ENCODE measurements at places on chromosomes 4 and X.

DNA sequence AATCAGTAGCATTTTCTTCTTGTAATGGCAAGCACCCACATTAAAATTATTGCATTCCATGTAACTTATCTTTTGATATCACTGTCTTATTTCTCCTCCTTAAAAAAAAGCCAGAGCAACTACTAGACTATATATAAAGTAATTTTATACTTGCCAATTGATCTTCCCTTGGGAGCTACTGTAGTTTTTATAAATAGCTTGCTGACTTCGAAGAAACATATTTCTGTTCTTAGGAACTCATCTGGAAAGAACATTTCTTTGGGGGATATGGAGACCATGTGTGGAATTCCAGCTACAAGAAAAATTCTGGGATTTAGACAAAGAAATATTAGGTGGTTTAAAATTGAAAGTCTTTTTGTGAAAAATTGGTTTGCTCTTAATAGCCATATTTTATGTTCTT lies 94.9 kb downstream of the BMPR1B start:
- DNase-seq: no peak

- no peak for DNase-seq
Observed at GRCh38 chr4:156018383-156018782, 64.7 kb upstream of the CTSO start.

DNA sequence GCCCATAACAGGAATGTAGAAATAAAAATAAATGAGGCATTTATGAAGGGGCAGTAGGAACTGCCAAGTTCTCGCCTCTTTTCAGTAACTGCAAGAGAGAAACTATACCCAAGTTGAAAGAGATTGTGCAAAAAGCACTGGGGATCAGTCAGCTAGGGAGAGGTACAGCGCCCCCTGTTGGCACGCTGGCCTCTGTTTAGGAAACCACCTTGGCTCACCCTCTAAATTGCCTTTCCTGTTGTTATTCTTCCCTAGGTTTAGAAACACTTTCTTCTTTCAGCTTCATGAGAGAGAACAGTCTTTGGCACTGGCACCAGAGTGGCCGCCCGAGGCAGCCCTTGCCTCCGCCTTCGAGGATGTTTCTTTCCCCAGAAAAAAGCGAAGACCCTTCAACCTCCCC lies 348.5 kb downstream of the MID1IP1 start:
- peak; percentile 85 for DNase-seq

- peak; percentile 2 for DNase-seq
Observed at GRCh38 chrX:9635803-9636202, 129.8 kb downstream of the GPR143 start.

DNA sequence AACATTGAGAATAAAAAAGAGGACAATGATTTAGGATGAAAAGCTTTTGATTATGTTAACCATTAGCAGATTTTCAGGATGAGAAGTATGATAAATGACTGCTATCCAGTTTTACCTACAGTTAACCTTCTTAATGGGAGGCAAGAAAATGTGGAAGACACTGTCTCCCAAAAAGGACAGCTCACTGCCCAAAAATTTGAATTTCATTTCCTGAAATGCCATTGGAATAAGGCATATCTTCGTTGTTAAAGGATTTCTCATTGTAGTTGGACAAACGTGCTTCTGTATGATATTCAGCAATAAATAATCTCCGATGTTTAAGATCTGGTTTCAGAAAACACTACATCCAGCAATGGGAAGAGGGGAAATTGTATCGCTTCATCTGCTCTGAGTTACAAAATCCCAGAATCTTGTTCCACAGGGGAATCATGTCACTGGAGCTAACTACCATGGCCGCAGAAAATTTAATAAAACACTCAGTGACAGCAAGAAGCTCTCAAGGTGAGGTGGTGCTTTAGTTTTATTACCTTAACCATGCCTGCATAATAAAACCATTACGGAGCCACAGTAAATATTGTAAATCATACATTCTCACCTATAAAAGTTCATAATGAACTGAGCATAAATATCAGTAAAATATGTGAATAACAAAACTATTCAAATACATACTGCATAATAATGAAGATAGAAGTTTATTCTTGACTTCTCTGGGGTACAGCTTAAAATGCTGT lies 552.3 kb downstream of the PCDH7 start:
- DNase-seq: no peak

DNA sequence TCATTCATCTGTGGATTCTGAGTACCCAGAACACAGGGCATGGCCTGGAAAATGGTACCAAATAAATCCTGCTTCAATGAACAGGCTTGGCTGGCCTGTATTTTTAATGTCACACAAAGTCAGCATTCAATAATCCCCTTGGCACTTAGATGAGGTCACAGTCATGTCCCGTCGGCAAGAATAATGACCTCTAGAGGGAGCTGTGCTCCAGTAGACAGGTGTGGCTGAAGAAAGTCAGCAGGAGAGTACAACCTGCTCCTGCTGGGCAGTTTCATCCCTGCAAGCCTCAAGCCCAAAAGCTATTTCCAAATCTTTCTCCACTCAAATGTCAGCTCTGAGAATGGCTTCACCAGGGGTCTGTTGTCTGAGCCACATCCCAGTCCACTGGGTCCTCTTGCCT lies 404.0 kb upstream of the F9 start:
- DNase-seq: peak; percentile 8

GRCh38 chrX:81238166-81238565 lies 36.3 kb downstream of the SH3BGRL start:
- no peak for DNase-seq

DNA sequence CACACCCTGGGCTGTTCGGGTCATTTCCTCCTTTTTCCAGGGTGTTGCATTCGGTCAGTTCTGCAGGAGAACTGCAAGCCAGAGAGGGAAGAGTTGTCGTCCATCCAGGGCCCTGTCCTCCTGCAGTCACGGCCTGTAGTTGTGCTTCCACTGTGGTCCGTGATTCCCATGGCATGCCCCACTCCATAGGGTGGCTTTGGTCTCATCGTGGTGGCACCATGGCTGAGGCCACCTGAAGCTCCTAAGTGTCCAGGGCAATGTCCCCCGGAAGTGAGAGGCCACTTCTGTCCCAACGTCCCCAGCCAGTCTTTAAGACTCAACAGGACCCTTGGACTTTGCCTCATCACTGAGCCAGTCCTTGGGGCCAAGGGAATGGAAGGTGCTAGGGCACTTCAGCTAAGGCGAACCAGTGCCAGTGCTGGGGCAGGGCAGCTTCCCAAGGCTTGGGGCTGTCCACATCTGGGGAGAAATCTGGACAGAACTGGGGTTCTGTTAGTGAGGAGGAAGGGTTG lies 83.7 kb downstream of the HTRA3 start:
- no peak for DNase-seq

DNA sequence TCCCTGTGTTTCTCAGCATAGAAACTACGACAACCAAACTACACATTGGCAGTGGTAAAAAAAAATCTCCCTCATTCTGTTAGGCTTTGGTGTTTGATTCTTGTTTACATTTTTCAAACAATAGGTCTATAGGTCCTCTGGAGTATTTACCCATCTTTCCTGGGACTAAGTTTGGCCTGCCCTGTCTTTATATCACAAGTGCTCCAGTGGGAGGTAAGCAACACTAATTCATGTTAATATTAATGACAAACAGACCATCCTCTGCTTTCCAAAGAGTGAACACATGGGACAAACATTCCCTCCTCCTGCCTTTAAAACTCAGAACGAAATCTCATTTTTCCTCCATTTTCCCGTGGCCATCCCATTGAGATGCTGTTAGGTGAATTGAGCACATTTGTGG lies 514.1 kb upstream of the INTU start:
- DNase-seq: no peak

DNA sequence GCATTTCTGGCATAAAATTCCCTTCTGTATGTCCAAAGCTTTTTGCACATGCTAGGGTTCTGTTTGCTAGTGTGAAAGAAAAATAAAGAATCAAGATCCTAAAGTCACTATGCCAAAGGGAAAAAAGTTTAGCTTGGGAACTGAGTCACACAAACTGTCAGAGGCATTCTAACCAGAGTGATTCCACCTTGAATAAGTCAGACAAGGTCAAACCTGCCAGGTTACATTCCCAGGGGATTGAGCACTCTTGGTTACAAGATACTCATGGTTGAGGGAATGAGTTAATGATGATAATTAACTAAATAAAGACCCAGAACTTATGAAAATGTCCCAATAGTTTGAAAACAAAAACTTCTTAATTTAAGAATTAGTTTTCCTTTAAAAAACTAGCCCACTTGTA lies 13.7 kb upstream of the UGT2B17 start:
- DNase-seq: no peak

DNA sequence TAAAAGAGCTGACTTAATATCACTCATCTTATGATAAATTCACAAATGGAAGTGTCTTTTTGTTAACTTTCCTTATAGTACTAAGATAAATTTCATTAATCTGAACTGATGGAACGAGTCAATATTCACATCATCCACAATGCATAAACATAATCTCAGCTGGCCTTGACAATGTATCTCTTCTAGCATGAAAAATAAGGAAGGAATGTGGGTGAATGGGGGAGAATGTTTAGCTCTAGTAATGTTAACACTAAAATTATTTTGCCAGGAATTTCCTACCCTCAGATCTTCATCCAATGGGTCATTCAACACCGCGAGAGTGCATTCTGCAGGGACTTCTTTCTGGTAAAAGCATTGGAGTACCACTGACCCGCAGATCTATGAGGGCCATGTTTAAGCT lies 15.8 kb downstream of the TRPC3 start:
- DNase-seq: no peak

- no peak for DNase-seq
Observed at GRCh38 chr4:57633212-57633859, 523.2 kb upstream of the IGFBP7 start.

DNA sequence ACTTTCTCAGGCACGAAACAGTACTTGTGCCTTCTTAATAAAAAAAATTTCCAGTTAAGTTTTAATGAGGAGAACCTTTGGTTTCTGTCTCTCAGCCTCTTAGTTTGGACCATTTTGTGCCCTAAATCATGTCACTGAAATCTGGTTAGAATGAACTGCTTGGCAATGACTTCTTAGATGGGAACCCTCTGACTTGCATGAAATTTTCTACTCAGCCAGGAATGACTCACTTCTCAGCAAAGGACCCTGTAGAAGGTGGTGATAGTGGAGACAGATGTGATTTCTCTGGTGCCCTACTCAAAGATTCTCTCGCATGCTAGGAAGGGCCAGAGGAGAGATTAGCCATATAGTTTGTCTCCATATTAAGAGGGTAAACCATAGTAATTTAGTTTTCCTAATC lies 50.5 kb downstream of the RASL11B start:
- DNase-seq: no peak

- DNase-seq: peak; percentile 8
Observed at GRCh38 chrX:68703369-68703768, 55.9 kb downstream of the STARD8 start.

DNA sequence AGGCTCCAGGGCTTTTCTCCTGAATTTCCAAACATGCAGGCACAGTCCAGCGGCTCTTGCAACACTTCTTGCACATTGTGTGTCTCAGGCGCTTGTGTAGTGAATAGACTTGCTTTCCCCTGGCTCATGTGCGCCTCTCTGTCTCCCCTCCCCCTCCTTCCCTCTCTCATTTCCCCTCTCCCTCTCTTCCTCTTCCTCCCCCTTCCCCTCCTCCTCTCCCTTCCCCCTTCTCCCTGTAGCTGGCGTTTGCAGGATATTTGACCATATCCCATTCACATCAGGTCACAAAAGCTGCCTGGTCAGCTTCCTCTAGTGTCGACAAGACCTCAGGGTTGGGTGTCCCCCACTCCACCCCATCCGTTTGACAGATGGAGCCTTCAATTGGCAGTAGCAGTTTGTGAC lies 2.4 kb downstream of the CHST7 start:
- peak; percentile 57 for DNase-seq

DNA sequence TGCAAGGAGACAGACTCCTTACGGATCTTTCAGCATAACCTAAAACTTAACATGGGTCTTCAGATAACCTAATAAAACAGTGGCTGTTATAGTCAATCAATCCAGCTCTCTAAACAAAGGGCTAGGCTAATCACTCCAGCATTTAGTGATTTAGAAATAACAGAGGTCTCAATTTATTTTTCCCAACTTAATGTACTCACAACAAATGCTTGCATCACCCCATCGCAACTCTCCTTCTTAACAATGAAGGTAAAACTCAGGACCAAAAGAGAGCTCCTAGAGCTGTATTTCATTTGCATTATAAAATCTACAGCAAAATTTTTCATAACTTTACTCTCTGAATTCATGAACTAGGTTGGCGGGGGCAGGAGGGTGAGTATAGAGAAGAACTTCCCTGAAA lies 1.1 kb downstream of the LIN54 start:
- no peak for DNase-seq

DNA sequence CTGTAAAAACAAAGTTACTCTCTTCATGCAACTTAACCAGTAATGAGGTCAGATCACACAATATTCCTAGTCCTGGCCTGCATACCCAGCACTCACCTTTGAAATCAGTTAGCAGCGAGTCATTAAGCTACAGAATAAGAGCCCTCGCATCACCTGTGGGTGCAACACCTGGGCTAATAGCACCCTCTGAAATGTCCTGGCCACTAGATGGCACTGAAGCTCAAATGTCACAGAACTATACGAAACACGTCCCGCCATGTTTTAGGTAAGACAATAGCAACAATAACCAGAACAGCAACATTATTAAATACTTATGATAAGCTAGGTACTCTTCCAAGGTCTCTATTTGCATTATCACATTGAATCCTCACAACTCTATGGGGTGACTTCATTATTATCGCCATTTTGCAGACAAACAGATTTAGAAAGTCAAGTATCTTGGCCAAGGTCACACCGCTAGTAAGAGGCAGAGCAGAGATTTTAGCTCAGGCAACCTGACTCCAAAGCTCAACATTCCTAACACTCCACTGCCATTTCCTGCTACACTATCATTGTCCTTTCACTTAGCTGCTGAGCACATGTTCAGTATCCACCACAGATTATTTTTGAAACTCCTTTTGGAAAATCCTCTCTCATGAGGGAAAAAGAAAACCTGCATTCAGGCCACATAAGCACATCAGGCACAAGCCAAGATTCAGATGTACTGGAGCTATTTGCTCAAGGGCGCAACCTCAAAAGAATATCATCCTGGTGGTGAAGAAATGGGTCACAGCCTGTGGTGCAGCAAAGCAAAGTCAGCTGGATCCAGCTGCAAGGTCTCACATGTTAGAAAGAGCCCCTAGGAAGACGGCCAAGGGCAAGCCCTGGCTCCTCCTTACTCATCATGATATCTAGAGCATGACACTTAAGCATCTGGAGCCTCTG lies 59.5 kb upstream of the KDR start:
- DNase-seq: no peak

GRCh38 chrX:18983666-18984380 lies at the start of gene PHKA2:
Gene PHKA2 (minus strand): TSS chrX:18984114. CDS start chrX:18983932, 182 bp downstream.
- DNase-seq: peak; percentile 81

DNA sequence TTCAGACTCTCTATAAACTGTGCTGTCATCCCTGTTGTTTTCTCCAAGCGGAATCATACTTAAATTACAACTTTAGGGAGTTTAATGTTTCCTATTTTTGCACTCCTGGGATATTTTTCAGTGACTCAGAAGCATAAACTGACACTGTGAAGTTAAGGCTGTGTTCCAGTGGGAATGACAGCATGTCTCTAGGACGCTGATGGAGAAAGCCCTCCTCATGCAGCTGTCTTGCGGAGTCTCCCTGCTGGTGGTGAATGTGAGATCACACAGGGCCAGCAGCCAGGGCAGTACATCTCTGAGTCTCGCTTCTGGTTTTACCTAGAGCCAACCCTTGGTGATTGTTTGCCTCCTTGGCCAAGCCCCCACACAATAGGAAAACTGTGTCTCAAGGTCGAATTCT lies 53.3 kb downstream of the NFKB1 start:
- DNase-seq: no peak

- no peak for DNase-seq
Observed at GRCh38 chrX:136671006-136671610, 23.1 kb downstream of the CD40LG start.
